Activated naive CD4-positive, alpha-beta T cell treated with anti-CD3 and anti-CD28 coated beads for 36 hours (primary cell): ENCODE measurements at places on chromosomes 5 and 9. TPM values are rescaled to one million over a fixed set of nuclear protein-coding genes. Genes with fewer than 3 reads are reported as not detected.
A peak's percentile ranks its signal among the peaks of the same experiment; 100 is the strongest.

GRCh38 chr9:108049671-108050494, 560.3 kb upstream of the KLF4 start:
- no peaks in the 10 kb centered on the region for H3K4me1 ChIP-seq
- H3K27ac ChIP-seq = no peak overlapping the region
- DNase-seq = no peak
- no peaks in the 10 kb centered on the region for H3K27me3 ChIP-seq
- H3K4me3 ChIP-seq = no peak overlapping the region
- H3K36me3 ChIP-seq = no peaks in the 10 kb centered on the region

GRCh38 chr9:136047775-136048559, 47.1 kb downstream of the NACC2 start:
- DNase-seq = no peak
- no peak overlapping the region for H3K27ac ChIP-seq
- no peak overlapping the region for H3K4me3 ChIP-seq
- no peaks in the 10 kb centered on the region for H3K36me3 ChIP-seq

GRCh38 chr9:110933350-110934001, 104.8 kb downstream of the LPAR1 start:
- H3K27me3 ChIP-seq = no peaks in the 10 kb centered on the region
- H3K4me1 ChIP-seq = no peaks in the 10 kb centered on the region
- H3K36me3 ChIP-seq = no peaks in the 10 kb centered on the region
- no peak overlapping the region for H3K27ac ChIP-seq
- H3K4me3 ChIP-seq = no peak overlapping the region
- no peak for DNase-seq

GRCh38 chr5:176595386-176595943, 14.5 kb downstream of the GPRIN1 start:
- H3K4me1 ChIP-seq = peaks cover 9% of the 10 kb centered on the region
- no peak overlapping the region for H3K4me3 ChIP-seq
- no peak overlapping the region for H3K27ac ChIP-seq
- H3K36me3 ChIP-seq = no peaks in the 10 kb centered on the region
- DNase-seq = no peak

- H3K4me1 ChIP-seq = no peaks in the 10 kb centered on the region
- H3K27me3 ChIP-seq = no peaks in the 10 kb centered on the region
- no peak for DNase-seq
- no peak overlapping the region for H3K4me3 ChIP-seq
Measured at GRCh38 chr9:122332083-122332482, 38.7 kb upstream of the PTGS1 start.

PRRC1 gene
- total RNA-seq = 34.1 TPM

SPATA9 gene
- total RNA-seq = not detected

DNA sequence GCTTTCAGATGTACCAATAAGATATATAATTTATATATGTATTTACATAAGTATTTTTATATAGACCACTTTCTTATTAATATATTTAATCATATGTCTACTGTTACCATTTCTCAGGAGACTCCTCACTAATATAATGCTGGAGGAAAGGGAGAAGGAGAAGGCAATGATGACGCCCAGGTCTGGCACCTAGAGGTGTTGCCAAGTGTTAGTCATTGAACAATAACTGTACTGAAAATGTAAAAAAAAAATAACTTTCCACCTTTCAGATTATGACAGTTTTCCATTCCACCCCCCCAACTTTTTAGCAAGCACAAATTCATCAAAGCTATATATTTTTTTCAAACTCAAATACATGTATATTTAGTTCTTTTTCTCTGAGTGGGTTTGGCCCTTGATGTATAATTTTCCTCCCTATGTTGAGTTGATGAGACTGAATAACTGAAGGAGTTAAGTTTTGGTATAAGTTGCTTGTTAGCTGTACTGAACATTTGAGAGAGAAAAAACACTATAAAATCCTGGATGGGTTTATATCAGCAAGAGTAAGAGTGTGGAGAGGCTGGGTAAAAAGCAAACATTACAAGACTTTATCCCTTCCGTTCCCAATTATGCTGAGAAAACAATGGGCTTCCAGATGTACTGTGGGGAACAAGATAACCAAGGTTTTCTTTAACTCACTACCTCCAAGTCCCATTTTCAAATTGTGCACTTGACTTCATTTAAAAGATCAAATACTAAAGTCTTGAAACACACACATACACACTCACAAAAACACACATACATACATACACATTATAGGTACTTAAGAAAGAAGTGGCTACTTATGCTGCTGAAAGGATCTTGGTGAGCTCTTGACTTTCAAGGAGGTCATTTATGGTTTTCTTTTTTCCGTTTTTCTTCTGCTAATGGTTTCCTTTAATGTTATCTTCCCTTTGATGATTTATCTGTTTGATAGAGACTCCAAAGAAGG, 142.8 kb upstream of the IFNE start:
- H3K27ac ChIP-seq = peak overlapping the region; percentile 42
- peaks cover 2% of the 10 kb centered on the region for H3K36me3 ChIP-seq
- peaks cover 34% of the 10 kb centered on the region for H3K4me1 ChIP-seq
